ENCODE measurements at places on chromosomes 4 and X. TPM values are rescaled to one million over a fixed set of nuclear protein-coding genes. Genes with fewer than 3 reads are reported as not detected.

- no peak for DNase-seq
Measured at GRCh38 chr4:78667325-78667724, 108.8 kb upstream of the BMP2K start.

DNA sequence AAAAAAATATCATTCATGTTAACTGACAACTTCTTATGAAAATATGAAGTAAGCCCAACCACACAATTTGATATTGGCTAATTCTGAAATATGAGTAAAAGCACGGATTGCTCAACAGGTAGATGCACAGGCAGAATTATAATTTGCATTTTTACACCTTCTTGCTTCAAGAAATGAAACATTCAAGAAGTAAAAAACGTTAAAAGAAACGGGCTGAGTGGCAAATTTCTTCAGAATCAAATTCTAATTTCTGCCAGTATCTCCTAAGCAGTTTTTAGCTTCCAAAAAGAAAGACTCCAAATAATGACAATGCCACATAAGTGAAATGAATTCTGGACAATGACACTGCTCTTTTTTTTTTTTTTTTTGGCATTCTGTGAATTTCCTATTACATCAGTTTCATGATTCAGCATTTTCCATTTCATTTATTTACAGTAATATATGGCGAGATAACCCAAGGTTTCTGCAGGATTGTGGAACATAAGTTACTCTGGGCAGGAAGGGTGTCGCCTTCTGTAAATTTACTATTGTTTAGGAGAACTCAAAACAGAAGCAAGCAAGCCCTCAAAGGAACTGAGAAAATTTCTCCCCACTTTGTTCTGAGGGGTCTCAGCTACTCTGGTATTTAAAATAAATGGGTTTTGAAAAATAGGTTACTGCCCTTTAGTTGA lies 1.4 kb downstream of the SEL1L3 start:
- DNase-seq = no peak

NCBP2L gene
- polyA plus RNA-seq = not detected

XPNPEP2 gene
- 0.58 TPM for polyA plus RNA-seq

GLOD5 gene
- polyA plus RNA-seq = not detected

RNF150 gene
- not detected for polyA plus RNA-seq
